ENCODE measurements at places on chromosomes 11 and 22. TPM values are rescaled to one million over a fixed set of nuclear protein-coding genes. Genes with fewer than 3 reads are reported as not detected.

GRCh38 chr11:17673951-17674350 is 45.4 kb upstream of the MYOD1 start:
- H3K27ac ChIP-seq = no peak overlapping the region
- H3K27me3 ChIP-seq = no peaks in the 10 kb centered on the region

DNA sequence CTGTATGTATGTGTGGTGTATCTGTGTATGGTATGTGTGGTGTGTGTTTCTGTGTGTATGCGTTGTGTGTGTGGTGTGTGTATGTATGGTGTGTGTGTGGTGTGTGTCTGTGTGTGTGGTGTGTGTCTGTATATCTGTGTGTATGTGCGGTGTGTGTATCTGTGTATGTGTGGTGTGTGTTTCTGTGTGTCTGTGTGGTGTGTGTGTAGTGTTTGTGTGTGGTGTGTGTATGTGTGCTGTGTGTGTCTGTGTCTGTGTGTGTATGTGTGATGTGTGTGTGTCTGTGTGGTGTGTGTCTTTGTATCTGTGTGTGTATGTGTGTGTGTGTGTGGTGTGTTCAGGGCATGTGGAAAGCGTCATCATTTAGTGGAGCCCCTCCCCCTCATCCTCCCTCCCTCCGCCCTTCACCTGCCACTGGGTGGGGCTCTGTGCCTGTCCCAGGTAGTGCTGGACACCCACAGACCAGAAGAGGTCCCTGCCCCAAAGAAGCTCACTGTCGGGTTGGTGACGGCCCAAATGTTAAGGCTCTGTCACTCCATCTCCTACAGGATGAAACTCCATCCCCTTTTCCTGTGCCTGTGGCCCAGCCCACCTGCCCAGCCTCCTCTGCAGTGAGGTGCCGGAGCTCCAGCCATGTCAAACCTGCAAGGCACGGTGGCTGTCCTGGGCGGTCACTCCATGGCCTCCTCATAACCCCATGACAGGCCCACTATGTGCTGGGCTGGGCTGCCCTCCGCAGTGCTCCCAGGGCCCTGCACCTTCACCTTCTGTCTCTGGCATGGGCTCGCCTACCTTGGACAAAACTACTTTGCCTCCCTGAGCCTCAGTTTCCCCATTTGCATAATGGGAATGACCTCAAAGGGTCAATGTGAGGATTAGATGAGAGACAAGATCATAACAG is 23.4 kb upstream of the SHISAL1 start:
- no peak overlapping the region for H3K27ac ChIP-seq
- no peaks in the 10 kb centered on the region for H3K36me3 ChIP-seq
- H3K27me3 ChIP-seq = no peaks in the 10 kb centered on the region

- H3K27ac ChIP-seq = no peak overlapping the region
- DNase-seq = no peak
- H3K36me3 ChIP-seq = no peaks in the 10 kb centered on the region
- no peaks in the 10 kb centered on the region for H3K4me1 ChIP-seq
These were observed 19.3 kb upstream of the NRIP3 start for GRCh38 chr11:9022961-9023680.

The SLC22A6 gene
- total RNA-seq = not detected

GRCh38 chr22:24067587-24068376 is 56.7 kb downstream of the CABIN1 start:
- H3K4me3 ChIP-seq = no peak overlapping the region
- H3K27ac ChIP-seq = no peak overlapping the region
- no peak for DNase-seq
- H3K27me3 ChIP-seq = no peaks in the 10 kb centered on the region

DNA sequence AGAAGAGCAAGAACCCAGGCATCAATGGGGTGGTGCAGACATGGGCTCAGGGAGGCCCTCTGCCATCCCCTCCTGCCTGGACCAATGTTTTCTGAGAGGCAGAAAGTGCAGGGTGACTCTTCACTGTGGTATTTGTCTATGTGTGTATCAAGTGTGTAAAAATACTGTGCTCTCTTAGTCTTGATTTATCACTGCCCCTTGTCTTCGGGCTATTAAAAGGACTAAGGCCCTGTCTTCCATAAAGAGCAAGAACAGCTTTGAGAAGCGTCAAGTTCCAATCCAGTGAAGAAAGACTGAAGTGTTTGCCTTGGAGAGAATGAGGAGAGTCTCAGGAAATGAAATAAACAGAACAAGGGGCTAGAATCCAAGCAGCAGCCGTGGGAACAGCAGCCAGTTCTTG is 14.4 kb downstream of the PRSS23 start:
- no peaks in the 10 kb centered on the region for H3K4me1 ChIP-seq
- DNase-seq = no peak
- no peak overlapping the region for H3K27ac ChIP-seq
- H3K4me3 ChIP-seq = no peak overlapping the region
- no peaks in the 10 kb centered on the region for H3K27me3 ChIP-seq

The PVALB gene
- total RNA-seq = not detected

DNA sequence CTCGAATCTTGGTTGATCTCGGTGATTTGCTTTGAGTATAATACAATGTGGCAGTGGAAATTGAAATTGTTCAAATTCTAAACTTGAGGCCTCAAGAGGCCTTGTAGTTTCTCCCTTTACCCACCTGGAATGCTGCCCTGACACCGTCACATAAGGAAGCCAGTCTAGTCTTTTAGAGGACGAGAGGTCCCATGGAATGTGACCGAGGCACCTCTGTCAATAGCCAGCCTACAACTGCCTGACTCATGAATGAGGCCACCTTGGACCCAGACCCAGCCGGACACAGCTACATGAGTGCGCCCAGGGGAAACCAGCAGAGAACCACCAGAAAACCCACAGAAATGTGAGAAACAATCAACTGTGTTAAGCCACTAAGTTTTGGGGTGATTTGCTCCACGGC is 52.5 kb downstream of the RPL27A start:
- H3K4me1 ChIP-seq = no peaks in the 10 kb centered on the region
- H3K27me3 ChIP-seq = no peaks in the 10 kb centered on the region
- H3K4me3 ChIP-seq = no peak overlapping the region
- DNase-seq = no peak
- H3K36me3 ChIP-seq = no peaks in the 10 kb centered on the region

DNA sequence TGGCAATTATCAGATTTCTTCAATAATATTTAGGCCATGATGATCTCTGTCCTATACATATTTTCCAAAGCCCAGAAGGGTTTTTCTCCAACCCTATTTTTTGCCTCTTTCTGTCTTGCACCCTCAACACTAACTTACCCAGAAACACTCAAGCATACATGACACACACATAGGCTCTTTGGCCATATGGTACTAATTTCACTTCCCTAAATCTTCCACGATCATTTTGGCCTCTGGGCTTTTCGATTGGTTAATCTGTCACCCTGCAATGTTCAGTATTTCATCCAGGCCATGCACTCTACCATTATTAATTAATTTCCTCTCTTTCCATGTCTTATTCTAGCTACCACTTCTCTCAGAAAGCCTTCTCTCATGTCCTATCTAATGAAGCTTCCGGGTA is 59.8 kb downstream of the LUZP2 start:
- H3K4me3 ChIP-seq = no peak overlapping the region
- DNase-seq = no peak
- no peak overlapping the region for H3K27ac ChIP-seq
- no peaks in the 10 kb centered on the region for H3K27me3 ChIP-seq

DNA sequence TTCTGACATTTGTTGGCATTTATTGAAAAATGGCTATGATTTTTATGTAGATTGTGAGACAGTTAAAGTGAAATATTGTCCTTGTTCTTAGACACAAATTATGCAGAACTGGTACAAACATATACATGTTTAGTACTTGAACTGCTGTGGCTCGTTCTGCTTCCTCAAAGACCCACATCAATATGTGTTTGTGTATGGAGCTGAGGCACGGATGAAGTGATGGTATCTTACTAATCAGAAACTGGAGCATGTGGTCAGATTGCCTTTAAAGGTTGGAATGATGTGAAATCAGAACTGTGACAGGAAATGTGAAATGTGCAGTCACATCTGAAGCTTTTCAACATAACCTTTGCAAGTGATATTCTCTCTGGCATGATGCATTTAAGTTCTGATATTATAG is 130.4 kb downstream of the NAV2 start:
- H3K27me3 ChIP-seq = no peaks in the 10 kb centered on the region
- no peaks in the 10 kb centered on the region for H3K36me3 ChIP-seq
- H3K4me3 ChIP-seq = no peak overlapping the region
- H3K4me1 ChIP-seq = no peaks in the 10 kb centered on the region
- H3K27ac ChIP-seq = no peak overlapping the region

DNA sequence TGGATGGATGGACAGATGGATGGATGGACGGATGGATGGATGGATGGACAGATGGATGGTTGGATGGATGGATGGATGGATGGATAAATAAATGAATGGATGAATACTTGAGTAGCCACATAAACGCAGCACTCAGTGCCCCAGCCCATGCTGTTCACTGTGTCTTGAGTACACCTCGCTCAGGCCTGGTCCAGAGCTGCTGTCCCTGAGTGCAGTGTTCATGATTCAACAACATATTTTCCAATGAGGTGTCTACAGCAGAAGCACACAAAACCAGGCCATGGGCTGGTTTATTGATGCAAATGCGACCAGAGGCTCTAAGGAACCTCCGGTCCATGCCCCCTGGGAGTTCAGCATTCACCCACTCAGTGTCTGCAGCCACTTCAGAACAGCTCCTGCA is 584.3 kb downstream of the BRD1 start:
- H3K36me3 ChIP-seq = no peaks in the 10 kb centered on the region
- no peak overlapping the region for H3K4me3 ChIP-seq
- H3K4me1 ChIP-seq = no peaks in the 10 kb centered on the region
- H3K27ac ChIP-seq = no peak overlapping the region

The CCDC81 gene
- total RNA-seq = 1.1 TPM

The DCHS1 gene
- 0.48 TPM for total RNA-seq

The CTSW gene
- total RNA-seq = 148 TPM

GRCh38 chr11:76207642-76208401 is 1.5 kb upstream of the WNT11 start:
- peak overlapping the region; percentile 71 for H3K4me3 ChIP-seq
- H3K4me1 ChIP-seq = peaks cover 17% of the 10 kb centered on the region
- no peaks in the 10 kb centered on the region for H3K27me3 ChIP-seq
- H3K27ac ChIP-seq = no peak overlapping the region
- H3K36me3 ChIP-seq = no peaks in the 10 kb centered on the region

GRCh38 chr11:65560555-65561418 is 2.6 kb upstream of the LTBP3 start:
- H3K27ac ChIP-seq = no peak overlapping the region
- H3K27me3 ChIP-seq = no peaks in the 10 kb centered on the region
- no peaks in the 10 kb centered on the region for H3K36me3 ChIP-seq
- H3K4me3 ChIP-seq = no peak overlapping the region
- DNase-seq = no peak
- peaks cover 27% of the 10 kb centered on the region for H3K4me1 ChIP-seq

DNA sequence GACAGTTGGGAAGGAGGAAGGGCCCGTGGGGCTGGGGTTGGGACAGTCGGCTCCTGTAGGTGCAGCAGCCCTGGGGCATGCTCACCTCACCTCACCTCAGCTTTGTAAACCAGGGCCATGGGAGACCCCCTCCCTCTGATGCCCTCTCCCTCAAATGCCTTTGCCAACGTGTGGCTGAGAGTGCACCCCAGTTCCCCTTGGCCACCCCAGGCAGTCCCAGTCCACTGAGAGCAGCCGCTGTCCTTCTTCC is 4.2 kb upstream of the NEAT1 start:
- H3K27me3 ChIP-seq = no peaks in the 10 kb centered on the region

The ROBO3 gene
- total RNA-seq = 26.9 TPM

- H3K36me3 ChIP-seq = no peaks in the 10 kb centered on the region
- H3K4me1 ChIP-seq = no peaks in the 10 kb centered on the region
- H3K27ac ChIP-seq = no peak overlapping the region
- DNase-seq = no peak
- no peaks in the 10 kb centered on the region for H3K27me3 ChIP-seq
These were observed 22.6 kb downstream of the IGLL1 start for GRCh38 chr22:23557467-23557866.

The DPP3 gene
- 19.1 TPM for total RNA-seq

The FAT3 gene
- total RNA-seq = not detected

GRCh38 chr11:120546312-120547205 is 35.0 kb downstream of the GRIK4 start:
- no peak overlapping the region for H3K4me3 ChIP-seq
- H3K27ac ChIP-seq = no peak overlapping the region
- H3K4me1 ChIP-seq = no peaks in the 10 kb centered on the region
- DNase-seq = no peak
- no peaks in the 10 kb centered on the region for H3K27me3 ChIP-seq

DNA sequence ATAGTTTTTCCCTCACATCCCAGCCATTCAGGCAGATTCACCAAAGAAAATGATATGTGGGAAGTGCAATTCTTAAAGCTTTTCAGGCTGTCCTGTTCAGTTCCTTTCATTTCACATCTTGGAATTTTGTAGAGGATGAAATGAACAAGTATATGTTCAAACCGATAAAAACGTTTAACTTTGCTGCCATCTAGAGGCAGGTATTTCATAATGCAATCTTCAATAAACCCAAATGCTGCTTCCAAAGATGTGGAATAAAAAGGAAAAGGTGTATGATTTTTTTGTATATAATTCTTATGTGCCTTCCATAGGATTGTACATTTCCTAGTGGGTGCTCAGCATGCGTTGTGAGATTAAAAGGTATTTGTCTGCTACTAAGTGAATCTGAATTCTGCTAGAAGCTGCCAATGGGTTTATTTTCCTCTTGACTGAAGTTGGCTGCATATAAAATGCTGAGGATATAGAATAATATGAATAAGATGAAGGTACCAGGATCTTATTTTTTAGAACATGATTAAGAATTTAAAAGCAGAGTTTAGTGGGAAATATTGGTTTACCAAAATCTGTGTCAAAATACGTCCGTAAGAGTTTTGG is 199.3 kb downstream of the PGR start:
- no peaks in the 10 kb centered on the region for H3K27me3 ChIP-seq
- no peak for DNase-seq
- no peak overlapping the region for H3K4me3 ChIP-seq
- H3K27ac ChIP-seq = no peak overlapping the region
- H3K36me3 ChIP-seq = no peaks in the 10 kb centered on the region

GRCh38 chr11:44659641-44660040 is 67.1 kb upstream of the TSPAN18 start:
- no peak for DNase-seq
- H3K36me3 ChIP-seq = no peaks in the 10 kb centered on the region
- H3K4me1 ChIP-seq = no peaks in the 10 kb centered on the region
- H3K4me3 ChIP-seq = no peak overlapping the region
- no peaks in the 10 kb centered on the region for H3K27me3 ChIP-seq

GRCh38 chr11:69442807-69443137 is 38.7 kb upstream of the LINC01488 start:
- DNase-seq = no peak
- H3K4me3 ChIP-seq = no peak overlapping the region
- no peak overlapping the region for H3K27ac ChIP-seq
- H3K27me3 ChIP-seq = no peaks in the 10 kb centered on the region

The DEUP1 gene
- total RNA-seq = not detected

Measured in naive thymus-derived CD4-positive, alpha-beta T cell (primary cell).